ENCODE measurements at places on chromosomes 4 and X. TPM values are rescaled to one million over a fixed set of nuclear protein-coding genes. Genes with fewer than 3 reads are reported as not detected.

The CLGN gene
- 11.6 TPM for total RNA-seq

The PRAF2 gene
- total RNA-seq: 14.6 TPM

The PNMA6A gene
- total RNA-seq: 8.1 TPM

The TMPRSS11B gene
- total RNA-seq: not detected

The CHRDL1 gene
- 0.99 TPM for total RNA-seq

The H2BW2 gene
- total RNA-seq: not detected

The PAGE4 gene
- not detected for total RNA-seq

The ITGB1BP2 gene
- total RNA-seq: 1.0 TPM

The STPG2 gene
- total RNA-seq: under 0.01 TPM

The TBC1D19 gene
- 88.8 TPM for total RNA-seq

The SOX3 gene
- 0.15 TPM for total RNA-seq

The PWWP3B gene
- total RNA-seq: 0.17 TPM

The GDPD2 gene
- total RNA-seq: not detected

The USP17L27 gene
- not detected for total RNA-seq

The SSX1 gene
- not detected for total RNA-seq

The AGA gene
- total RNA-seq: 69.2 TPM

The FABP2 gene
- total RNA-seq: not detected

The PPP2R2C gene
- total RNA-seq: 0.15 TPM

The GIMD1 gene
- total RNA-seq: not detected

The F8A2 gene
- 1.7 TPM for total RNA-seq

The MTNR1A gene
- not detected for total RNA-seq

The GPAT3 gene
- total RNA-seq: 20.8 TPM

The RNF212 gene
- 4.6 TPM for total RNA-seq

The TBC1D9 gene
- 33.4 TPM for total RNA-seq

The BTK gene
- 0.15 TPM for total RNA-seq

The MAGEB10 gene
- 0.17 TPM for total RNA-seq

The FGA gene
- not detected for total RNA-seq

The KCNE5 gene
- 0.66 TPM for total RNA-seq

The TMEM47 gene
- total RNA-seq: 77.8 TPM

The SLC39A8 gene
- 9.3 TPM for total RNA-seq

The NWD2 gene
- not detected for total RNA-seq

The MAGIX gene
- total RNA-seq: 2.8 TPM

The SLC9B1 gene
- total RNA-seq: 1.7 TPM

The AMBN gene
- not detected for total RNA-seq

The SMR3A gene
- not detected for total RNA-seq

The GUCY1A1 gene
- total RNA-seq: 4.0 TPM

The MOSPD2 gene
- total RNA-seq: 17.9 TPM

The OFD1 gene
- 14.5 TPM for total RNA-seq

The ZAR1 gene
- total RNA-seq: not detected

The FATE1 gene
- total RNA-seq: not detected

The BEX2 gene
- total RNA-seq: 0.73 TPM

The CXorf49 gene
- total RNA-seq: not detected

The METTL14 gene
- total RNA-seq: 23.3 TPM

The ART3 gene
- total RNA-seq: not detected

The RHOH gene
- total RNA-seq: not detected

The PABPC1L2B gene
- not detected for total RNA-seq

The IL3RA gene
- not detected for total RNA-seq

The GPR143 gene
- total RNA-seq: not detected

The TCEAL8 gene
- total RNA-seq: 155 TPM

The MAGEB1 gene
- total RNA-seq: not detected

The PHEX gene
- total RNA-seq: 2.8 TPM

The ADAMTS3 gene
- total RNA-seq: 5.1 TPM

All from smooth muscle cell of trachea (primary cell).